ENCODE measurements at places on chromosomes 2 and 18.

DNA sequence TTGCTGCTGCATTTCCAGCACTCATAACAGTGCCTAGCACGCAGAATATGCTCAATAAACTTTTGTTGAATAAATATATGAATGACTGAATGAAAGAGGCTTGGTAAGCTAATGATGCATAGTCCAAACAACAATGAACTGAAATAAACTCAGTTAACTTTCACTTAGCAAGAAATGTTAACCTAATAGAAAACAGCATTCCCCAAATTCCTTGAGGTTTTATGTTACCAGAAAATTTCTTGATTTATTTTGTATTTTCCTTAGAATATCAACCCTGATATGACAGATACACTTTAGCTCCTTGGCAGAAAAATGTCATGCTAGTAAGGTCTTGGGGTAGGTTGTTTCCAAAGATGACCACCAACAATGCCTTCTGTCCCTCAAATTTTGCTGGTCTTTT lies 217.4 kb downstream of the KCNE4 start:
- DNase-seq: no peak

DNA sequence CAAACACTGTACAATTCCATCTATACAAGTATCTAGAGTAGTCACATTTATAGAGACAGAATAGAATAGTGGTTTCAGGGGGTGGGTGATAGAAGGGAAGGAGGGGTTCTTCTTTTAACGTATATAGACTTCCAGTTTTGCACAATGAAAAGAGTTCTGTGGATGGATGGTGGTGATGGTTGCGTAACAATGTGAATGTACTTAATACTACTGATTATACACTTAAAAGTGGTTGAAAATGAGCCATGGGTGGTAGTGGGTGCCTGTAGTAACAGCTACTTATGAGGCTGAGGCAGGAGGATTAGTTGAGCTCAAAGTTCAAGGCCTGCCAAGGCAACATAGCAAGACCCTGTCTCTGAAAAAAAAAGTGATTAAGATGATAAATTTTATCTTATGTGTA lies 85.8 kb downstream of the SETBP1 start:
- no peak for DNase-seq

- DNase-seq: no peak
Observed at GRCh38 chr2:209771474-209772289, at the start of gene UNC80. TSS of gene UNC80 (plus strand) at chr2:209771832. CDS start at chr2:209772073, 241 bp downstream.

GRCh38 chr18:46250084-46250811 lies 146.1 kb downstream of the HAUS1 start:
- DNase-seq: peak; percentile 54

DNA sequence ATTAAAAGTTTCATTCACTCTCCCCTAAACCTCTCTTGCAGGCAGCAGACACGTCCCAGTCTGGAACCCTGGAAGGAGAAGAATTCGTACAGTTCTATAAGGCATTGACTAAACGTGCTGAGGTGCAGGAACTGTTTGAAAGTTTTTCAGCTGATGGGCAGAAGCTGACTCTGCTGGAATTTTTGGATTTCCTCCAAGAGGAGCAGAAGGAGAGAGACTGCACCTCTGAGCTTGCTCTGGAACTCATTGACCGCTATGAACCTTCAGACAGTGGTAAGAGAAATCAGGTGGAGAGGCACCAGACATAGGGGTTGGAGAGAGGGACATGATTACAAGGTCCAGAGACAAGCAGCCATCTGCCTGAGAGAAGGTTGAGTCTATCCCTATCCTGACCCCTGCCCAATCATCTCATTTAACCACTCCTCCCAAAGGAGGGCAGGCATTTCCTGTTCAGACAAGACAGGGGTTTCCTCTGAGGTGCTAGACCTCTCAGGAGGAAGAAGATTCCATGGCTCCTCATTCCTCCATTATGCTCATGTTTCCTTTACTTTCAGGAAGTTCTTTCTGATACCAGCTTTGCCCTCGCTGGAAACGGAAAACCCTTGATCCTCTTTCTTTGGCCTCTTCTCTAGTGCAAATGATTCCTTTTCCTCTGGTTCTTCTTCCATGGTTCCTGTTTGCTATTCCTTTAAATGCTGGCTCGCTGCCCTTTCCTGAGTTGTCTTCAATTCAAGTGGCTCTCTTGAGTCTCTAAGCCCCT lies 15.1 kb downstream of the PLCD4 start:
- DNase-seq: no peak

Data from GM18507 (cell line).